Spinal cord (tissue), 10 donors: ENCODE measurements at places on chromosomes 2 and 18. TPM values are rescaled to one million over a fixed set of nuclear protein-coding genes. Genes with fewer than 3 reads are reported as not detected.
A peak's percentile ranks its signal among the peaks of the same experiment; 100 is the strongest.

RAX gene
- total RNA-seq: not detected

DSC3 gene
- total RNA-seq: 2.6 TPM

CDCA7 gene
- total RNA-seq: 6.3 TPM

VWA3B gene
- 1.5 TPM for total RNA-seq

COLEC11 gene
- 1.1 TPM for total RNA-seq

DLX2 gene
- total RNA-seq: 0.28 TPM

SKOR2 gene
- total RNA-seq: 0.55 TPM

DNER gene
- total RNA-seq: 179 TPM

GPR39 gene
- 0.79 TPM for total RNA-seq

RNF103 gene
- 29.4 TPM for total RNA-seq

CCBE1 gene
- 1.9 TPM for total RNA-seq

DRC1 gene
- 4.6 TPM for total RNA-seq

DNA sequence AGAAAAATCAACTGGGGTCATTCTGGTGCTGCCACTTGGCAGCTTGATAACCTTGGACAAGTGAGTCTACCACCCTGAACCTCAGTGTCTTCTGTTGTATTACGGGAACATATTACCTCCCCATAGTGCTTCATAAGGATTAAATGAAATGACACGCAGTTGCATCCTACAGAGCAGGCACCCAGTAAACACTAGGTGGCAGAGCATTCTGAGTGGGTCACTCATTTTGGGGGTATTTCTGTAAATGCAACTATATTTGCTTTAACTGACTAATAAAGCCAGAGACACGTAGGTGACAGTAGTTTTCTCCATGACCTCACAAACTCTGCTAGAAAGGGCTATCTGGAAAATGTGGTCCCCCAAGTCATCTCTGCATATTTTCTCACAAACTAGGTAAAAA, 4.7 kb downstream of the CD226 start:
- no peak for DNase-seq

- DNase-seq: no peak
Measured at GRCh38 chr2:178427458-178427857, 23.5 kb downstream of the PRKRA start.

GRCh38 chr2:124065636-124066035, 40.5 kb downstream of the CNTNAP5 start:
- DNase-seq: no peak

- no peak for DNase-seq
Measured at GRCh38 chr2:40321822-40322221, 130.1 kb downstream of the SLC8A1 start.

GRCh38 chr2:234544659-234545611, 48.1 kb upstream of the ARL4C start:
- peak; percentile 51 for DNase-seq

DNA sequence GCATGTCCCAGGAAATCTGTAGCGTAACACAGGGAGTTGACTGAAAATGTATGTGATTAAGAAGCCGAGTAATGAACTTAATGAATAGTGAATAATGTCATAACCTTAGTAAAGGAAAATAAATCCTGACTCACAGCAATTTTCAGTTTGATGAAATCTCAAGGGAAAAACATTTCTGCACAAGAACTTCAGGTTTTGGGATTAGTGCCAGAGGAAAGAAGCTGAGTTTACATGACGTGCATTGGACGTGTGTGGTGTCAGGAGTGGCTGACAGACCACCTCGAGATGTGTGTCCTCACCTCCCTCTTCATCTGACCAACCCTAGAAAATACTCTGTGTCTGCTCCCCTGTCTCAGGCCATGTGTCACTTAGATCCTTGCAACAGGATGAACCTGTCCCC, 39.1 kb downstream of the VWA3B start:
- no peak for DNase-seq

DNA sequence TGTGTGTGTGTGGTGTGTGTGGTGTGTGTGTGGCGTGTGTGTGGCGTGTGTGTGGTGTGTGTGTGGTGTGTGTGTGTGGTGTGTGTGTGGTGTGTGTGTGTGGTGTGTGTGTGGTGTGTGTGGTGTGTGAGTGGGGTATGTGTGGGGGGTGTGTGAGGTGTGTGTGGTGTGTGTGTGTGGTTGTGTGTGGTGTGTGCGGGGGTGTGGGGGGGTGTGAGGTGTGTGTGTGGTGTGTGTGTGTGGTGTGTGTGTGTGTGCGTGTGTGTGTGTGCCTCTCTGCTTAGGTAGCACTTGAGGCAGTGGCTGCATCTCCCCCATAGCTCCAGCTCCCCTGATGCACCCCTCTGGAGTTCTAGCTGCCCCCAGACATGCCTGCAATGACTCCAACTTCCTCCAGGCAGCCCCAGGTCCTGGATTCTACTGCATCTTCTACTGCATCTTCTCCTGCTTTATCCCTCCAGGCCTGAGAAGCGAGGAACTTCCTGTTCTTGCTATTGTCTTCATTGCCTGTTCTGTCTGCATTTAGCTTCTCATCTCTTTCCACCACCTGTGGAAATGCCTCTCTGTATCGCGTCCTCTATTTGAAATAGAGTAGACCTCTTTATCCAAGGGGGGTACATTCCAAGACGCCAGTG, 22.2 kb upstream of the MLPH start:
- no peak for DNase-seq

DNA sequence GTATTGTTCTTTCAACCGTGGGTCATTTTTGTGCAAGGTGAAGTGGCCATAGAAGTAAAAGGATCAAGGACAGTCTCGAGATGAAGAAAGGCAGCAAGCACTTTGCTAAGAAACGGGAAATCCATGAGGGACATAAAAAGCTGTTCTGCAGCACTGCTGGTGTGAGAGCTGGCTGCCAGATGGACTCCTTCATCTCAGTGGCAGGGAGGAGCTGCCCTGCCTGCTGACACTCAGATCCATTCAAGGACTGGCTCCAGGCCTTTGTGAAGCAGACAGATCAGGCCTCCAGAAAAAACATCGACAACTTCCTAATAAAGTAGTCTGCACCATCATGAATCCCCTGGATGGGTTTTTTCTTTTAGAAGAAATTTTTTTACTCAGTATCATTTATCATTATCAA, 29.5 kb downstream of the RMC1 start:
- no peak for DNase-seq

- DNase-seq: no peak
Measured at GRCh38 chr2:144230448-144231085, 289.4 kb downstream of the ZEB2 start.

DNA sequence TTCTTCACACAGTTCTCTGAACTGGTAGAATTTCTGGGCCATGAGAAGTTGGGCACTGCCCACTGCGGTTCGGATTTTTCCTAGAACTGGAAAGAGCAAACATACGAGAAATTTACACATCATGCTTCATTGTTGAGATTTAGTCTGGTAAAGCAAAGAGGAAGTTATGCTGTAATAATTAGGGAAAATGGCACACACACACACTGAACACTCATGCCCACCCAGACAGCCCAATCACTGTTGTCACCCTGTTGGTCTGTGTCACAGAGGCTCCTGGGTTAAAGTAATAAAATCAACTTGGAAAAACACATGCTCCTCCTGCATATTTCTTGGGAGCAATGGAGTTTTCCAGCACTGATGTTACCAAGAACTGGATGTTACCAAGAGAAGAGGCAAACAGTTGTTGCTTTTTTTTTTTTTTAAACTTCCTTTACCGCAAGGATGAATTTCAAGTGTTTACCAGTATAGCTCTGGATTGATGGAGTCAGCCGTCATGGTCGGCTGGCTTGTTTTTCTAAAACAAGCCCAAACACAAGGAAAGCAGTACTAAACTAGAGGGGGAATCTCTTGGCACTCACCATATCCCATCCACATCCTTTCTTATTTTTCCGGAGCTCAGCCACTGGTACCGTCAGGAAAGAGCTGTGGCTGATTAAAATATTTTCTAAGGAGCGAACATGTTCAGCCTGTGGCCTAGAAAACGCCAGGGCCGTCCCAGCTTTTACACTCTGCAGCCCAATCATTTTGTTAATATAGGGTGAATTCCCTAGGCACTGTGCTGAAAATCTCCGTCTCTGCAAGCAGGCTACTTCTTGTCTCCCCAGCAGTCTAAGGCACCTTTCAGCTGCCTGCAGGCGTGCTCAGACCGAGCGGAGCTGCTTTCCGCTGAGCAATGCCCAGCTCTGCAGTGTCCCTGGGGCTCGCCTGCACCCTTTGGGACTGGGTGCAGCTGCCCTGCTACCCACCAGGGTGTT, 58.9 kb downstream of the TGIF1 start:
- no peak for DNase-seq

- DNase-seq: peak; percentile 39
Measured at GRCh38 chr2:96684883-96685576, 42.5 kb downstream of the FER1L5 start.

DNA sequence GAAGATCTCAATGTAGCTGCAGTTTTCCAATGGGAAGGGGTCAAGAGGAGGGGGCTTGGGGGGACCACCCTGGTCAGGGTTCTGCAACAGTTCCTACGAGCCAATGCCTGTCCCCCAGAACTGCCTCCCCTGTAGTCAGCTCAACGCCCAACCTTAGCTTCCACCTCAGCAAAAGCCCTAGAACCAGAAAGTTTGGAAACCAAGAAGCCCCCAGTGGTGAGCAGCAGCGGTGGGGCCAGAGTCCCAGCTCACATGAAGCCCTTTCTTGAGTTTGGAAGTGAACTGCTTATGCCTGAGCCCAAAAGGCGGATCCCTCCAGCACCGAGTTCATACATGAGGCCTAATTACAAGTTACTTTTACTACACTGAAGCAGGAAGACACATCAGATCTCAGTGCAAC, 162.4 kb downstream of the HDAC4 start:
- DNase-seq: no peak

- DNase-seq: no peak
Measured at GRCh38 chr2:25042321-25043240, 705 bp downstream of the EFR3B start.

DNA sequence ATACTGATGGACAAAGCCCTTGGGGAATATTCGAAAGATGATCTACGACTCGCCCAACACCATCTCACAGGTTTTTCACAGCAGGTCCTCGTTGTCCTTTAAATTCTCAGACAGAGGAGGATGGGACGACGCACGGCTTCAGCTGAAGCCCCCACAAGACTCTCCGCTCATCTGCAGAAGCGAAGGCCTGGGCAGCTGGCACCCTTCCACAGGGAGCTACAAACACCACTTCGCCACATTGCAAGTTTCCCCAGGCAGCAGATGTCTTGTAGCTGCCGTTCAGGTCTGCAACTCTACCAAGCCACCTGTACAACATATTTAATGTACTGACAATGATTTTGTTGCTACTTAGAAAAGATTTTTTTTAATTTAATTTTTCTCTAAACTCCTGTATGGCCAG, 642.9 kb downstream of the ZEB2 start:
- DNase-seq: no peak

- DNase-seq: no peak
Measured at GRCh38 chr18:31659576-31660177, 24.7 kb downstream of the B4GALT6 start.

DNA sequence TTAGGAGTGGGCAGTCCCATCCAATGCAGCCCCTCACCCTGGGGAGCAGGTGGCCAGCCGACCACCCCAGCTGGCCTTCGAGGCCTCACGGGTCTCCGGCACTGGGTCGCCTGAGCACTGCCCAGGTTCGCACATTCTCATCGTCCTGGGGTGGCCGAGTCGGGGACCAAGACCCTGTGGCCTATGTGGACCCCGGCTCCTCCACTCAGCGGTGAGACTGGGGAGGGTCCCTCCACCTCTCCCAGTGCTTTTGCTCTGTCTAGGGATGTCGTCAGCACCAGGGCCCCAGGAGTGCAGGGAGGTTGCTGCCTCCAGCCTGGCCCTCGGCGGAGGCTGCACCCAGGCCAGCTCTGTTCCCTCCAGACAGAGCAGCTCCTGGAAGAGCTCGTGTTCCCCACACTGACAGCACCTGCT, 89.6 kb downstream of the TPO start:
- no peak for DNase-seq

- no peak for DNase-seq
Measured at GRCh38 chr2:29382486-29382885, 267.3 kb downstream of the CLIP4 start.

DNA sequence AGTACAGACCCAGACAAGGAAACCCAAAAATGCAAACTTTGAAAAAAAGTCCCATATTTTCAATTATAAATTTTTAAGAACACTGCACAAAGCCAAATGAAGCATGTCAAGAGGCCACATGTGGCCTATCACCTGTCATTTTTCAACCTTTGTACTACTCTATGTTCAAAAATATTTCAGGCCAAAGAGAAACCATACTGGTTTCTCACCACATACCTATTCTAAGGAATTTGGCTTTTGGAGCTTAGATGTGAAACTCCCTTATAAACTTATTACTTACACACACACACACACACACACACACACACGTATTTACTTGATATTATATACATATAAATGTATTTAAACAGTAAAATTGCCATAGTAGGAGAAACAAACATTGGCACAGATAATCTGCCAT, 338.7 kb downstream of the TXNL1 start:
- no peak for DNase-seq

- peak; percentile 45 for DNase-seq
Measured at GRCh38 chr2:85405201-85406059, 4.7 kb downstream of the CAPG start.

DNA sequence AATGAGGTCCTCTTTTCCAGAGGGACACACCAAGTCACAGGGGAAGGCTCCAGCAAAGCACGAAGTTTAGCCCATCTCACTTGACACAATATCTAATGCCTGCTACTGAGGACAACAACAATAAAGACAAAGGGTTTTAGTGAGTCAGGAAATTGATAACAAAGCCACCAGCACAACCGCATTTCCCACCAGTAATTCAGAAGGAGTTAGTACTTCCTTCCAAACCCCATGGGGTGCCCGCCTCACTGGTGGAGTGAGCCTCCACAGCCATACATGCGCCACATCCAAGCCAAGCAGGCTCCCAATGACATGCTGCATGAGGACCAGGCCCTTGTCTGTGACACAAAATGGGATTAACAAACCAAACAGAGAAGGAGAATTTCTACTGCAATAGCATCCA, 40.1 kb downstream of the MRPL35 start:
- no peak for DNase-seq

- no peak for DNase-seq
Measured at GRCh38 chr2:111165084-111165483, 44.4 kb downstream of the BCL2L11 start.

DNA sequence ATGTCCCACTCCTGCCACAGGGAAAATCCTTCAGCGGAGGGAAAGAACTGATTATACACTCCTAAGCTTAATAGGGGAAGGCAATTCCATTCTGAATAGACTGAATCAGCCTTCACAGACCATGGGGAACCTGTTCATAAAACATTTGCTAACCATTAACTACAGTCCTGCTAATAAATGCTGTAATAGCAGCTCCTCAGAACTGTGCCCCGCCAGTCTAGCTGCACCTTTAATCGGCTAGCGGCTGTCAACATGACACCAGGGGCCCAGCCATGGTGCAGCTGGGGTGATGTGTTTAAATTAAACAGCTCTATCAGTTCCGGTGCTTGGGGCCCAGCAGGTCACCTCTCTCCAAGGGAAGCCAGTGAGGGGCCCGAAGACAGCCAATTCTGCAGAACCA, 77.8 kb downstream of the GALNT14 start:
- no peak for DNase-seq
